ENCODE measurements at places on chromosomes 7 and 10. TPM values are rescaled to one million over a fixed set of nuclear protein-coding genes. Genes with fewer than 3 reads are reported as not detected.

The HOXA3 gene
- 1.5 TPM for total RNA-seq

The CCDC3 gene
- total RNA-seq = 0.26 TPM

The ARHGAP22 gene
- total RNA-seq = 21.3 TPM

The CXCL12 gene
- total RNA-seq = 611 TPM

The PAX4 gene
- not detected for total RNA-seq

The DYNC1I1 gene
- total RNA-seq = 0.17 TPM

The AKR1D1 gene
- not detected for total RNA-seq

The PON1 gene
- not detected for total RNA-seq

The RELN gene
- 0.33 TPM for total RNA-seq

The TRIM4 gene
- total RNA-seq = 35.4 TPM

The CALCR gene
- total RNA-seq = not detected

The CARD11 gene
- total RNA-seq = not detected

The NME8 gene
- not detected for total RNA-seq

The EPO gene
- not detected for total RNA-seq

The ZNF425 gene
- 4.6 TPM for total RNA-seq

The ZNF735 gene
- total RNA-seq = not detected

The CRPPA gene
- total RNA-seq = 1.5 TPM

The POU6F2 gene
- under 0.01 TPM for total RNA-seq

The ZNF775 gene
- 9.6 TPM for total RNA-seq

The UPK3BL2 gene
- 1.0 TPM for total RNA-seq

The TAC1 gene
- under 0.01 TPM for total RNA-seq

The CD36 gene
- total RNA-seq = 41.0 TPM

The KAT6B gene
- total RNA-seq = 37.8 TPM

The TMEM26 gene
- 1.5 TPM for total RNA-seq

The KCP gene
- 0.50 TPM for total RNA-seq

The TDRD1 gene
- not detected for total RNA-seq

The TCF7L2 gene
- 5.0 TPM for total RNA-seq

The SLIT1 gene
- 0.17 TPM for total RNA-seq

The SLC26A3 gene
- not detected for total RNA-seq

The BTBD16 gene
- total RNA-seq = not detected

The MRC1 gene
- not detected for total RNA-seq

The ENO4 gene
- total RNA-seq = under 0.01 TPM

The CYP3A5 gene
- 12.4 TPM for total RNA-seq

Measured in fibroblast of lung (primary cell).